Dermis microvascular lymphatic vessel endothelial cell (primary cell): ENCODE measurements at places on chromosomes 5 and 9.

DNA sequence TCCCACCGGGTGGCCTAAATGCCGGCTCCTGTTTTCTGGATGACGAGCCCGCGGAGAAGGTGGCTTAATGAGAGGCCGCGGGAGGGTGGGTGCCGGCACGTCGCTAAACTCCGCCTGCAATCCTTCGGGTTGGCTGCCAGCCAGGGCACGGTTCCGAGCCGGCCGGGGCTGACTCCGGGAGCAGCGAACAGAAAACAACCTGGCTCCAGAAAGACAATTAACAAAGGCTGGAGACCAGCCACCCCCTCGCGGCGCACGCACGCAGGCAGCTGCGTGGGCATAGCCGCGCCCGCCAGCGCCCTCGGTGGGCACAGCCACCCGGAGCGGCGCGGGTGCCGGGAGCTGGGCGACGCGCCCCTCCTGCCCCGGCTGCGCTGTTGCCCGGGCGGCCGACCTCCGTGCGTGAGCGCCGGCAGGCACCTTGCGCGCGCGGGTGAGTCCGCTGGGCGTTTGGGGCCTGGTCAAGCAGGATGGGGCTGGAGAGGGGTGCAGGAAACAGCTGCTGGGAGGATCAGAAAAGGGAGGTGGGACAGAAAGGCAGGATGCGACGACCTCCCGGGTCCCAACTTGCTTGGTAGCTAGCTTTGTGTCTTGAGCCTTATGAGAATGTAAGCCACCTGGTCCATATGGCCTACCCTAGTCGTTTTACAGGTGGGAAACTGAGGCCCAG lies at the start of gene ARHGEF37:
ARHGEF37 (plus strand) TSS at position 307 of the 670 bp plus-strand sequence. CDS start 16,272 bp downstream, outside the sequence.
- DNase-seq: peak; percentile 91

DNA sequence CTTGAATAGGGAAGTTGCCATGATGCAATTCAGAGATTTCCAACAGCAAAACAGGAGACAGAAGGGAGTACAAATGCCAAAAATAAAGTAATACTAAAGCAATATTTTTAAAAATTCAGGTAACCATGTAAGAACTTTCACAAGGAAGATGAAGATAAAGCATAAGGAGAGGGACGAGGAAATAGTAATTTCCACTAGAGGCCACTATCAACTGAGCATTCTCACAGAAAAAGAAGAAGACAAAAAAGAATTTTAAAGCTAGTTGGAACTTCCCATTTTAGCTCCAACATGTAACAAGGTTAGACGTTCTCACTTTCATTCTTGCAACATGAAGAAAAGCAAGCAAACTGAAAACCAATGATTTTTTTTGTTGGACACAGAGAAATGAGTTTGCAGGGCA lies 779.9 kb upstream of the CDH6 start:
- no peak for DNase-seq

DNA sequence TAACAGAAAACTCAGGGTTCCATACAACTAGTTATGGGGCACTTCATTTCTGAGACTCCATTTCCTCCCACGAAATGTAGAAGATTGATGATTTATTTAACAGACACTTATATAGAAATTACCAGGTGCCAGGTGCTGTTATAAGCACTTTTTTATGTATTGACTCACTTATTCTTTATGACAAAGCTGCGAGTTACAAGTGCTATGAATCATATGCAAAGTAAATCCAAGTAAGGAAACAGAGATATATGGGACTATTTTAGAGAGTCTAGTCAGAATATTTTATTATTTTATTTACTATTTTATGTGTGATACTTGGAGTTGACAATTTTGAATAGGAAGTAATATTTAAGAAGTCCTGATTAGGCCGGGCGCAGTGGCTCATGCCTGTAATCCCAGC lies 822.8 kb upstream of the C9orf72 start:
- no peak for DNase-seq

GRCh38 chr5:150763023-150763769 lies 4.4 kb upstream of the DCTN4 start:
- peak; percentile 91 for DNase-seq

DNA sequence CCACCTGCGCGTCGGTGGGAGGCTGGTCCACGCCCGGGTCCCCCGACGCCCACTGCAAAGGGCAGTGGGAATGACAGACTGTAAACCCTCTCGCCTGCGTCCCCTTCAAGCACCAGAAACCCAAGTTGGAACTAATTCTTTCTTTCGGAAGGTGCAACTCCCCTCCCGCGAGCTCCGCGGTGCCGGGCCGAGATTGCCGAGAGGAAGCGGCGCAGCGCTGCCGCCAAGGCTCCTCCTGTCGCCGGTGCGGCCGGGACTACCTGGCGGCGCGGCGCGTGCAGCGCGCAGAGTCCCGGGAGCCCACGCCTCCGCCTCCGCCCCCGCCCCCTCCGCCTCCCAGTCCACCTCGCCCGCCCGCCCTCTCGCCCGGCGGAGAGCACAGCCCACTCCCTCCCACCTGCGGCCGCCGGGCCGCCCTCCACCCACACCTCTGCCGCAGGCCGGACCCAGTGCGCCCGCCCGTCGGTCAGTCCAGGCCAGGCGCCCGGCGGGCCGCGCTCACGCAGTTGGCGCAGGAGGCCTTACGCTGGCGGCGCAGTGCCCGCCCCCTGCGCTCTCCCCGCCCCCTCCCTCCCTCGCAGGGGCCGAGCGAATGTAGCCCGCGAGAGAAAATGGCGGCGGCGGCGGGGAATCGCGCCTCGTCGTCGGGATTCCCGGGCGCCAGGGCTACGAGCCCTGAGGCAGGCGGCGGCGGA lies at the start of gene MAP3K1:
MAP3K1 (plus strand) TSS at position 587 of the 695 bp plus-strand sequence; CDS start at position 612, 25 bp downstream.
- peak; percentile 54 for DNase-seq

DNA sequence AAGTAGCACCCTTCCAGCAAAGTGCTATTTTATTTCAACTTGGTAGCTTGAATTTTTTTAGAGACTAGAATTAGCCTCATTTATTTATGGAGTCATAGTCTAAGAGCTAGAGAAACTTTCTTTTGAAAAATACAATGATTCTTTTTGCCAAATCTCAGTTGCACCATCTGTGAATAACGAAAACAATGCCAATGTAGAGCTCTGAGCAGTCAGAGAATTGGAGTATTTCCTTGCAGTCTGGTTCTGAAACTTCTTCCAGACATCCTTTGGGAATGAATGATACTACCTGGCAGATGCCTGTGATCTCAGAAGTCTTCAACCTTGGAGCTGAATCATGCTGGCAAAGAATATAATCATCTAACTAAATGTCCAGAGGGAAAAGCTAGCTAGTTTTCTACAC lies 511.5 kb upstream of the CYLC2 start:
- no peak for DNase-seq

DNA sequence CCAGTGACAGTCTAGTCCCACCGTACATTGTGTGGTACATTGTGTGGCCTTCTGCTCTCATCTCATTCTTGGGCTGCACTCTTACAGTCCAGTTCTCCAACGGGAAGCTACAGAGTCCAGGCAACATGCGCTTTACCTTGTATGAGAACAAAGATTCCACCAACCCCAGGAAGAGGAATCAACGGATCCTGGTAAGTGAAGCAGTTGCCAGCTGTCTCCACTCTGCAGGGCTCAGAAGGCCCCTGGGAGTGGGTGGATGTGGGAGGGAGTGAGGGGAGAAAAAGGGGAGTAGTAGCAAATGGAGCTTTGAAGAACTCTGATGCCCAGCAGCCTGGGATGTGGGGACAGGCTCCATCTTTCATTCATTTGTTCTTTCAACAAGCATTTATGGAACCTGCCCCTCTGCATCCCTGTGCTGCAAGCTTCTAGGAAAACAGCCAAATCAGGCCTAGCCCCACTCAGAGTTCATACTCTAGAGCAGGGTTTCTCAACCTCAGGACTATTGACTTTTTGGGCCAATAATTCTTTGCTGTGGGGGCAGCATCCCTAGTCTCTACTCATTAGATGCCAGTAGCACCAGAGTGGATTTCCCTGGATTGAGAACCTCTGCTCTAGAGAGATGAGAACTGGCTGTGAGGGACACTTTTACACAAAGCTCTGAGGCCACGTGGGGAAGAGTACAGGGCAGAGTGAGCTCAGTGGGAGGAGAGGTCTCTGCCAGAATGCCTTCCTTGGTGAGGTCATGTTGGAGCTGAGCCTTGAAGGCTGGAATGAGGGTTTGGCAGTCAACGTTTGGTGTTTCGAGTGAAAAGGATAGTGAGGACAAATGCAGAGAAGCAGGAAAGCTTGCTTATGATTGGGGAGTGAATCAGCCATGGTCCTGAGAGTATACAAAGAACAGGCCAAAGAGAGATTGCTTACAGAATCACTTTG lies 1.1 kb downstream of the POLR1E start:
- DNase-seq: no peak

DNA sequence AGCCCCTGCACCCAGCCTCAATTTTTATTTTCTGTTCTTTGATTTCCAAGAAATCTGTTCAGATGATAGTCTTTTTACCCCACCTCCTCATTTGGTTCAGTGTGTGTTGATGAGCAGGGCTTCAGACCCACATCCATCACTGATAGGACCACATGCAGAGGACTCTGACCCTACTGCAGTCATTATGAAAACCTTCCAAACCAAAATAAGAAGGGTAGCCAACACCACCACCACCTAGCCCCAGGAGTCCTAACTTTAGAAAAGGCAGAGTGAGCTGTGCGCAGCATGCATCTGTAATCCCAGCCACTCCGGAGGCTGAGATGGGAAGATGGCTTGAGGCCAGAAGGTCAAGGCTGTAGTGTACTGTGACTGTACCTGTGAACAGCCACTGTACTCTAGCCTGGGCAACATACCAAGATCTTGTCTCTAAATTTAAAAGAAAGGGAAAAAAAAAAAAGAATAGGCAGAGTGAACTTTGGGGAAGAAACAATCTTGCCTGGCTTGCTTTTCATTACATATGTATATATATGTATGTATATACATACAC lies 13.0 kb downstream of the CDKN2AIPNL start:
- no peak for DNase-seq

DNA sequence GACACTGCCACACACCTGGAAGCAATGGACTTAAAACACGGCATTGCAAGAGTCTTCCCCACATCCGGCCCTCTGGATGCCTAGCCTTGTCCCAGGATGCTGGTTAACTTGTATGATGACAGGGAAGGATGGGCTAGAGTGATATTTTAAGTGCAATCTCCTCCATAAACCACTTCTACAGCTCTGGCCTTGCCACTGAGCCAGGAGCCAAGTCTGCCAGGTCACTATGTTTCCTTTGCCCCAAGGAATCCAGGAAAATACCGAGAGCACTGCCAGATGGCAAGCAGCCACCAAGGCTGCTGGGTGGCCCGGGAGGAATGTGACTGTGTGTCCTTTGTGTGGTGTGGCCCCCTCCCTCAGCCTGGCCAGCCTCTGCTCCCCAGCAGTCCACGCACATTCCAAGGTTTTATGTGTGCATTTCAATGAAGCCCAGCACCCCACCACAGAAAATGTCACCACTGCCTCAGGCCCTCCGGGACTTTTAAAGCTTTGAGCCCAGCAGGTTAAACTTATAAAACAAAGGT lies 106.0 kb downstream of the FRMD3 start:
- no peak for DNase-seq

- no peak for DNase-seq
Measured at GRCh38 chr9:125626187-125626586, 80.8 kb downstream of the MAPKAP1 start.

DNA sequence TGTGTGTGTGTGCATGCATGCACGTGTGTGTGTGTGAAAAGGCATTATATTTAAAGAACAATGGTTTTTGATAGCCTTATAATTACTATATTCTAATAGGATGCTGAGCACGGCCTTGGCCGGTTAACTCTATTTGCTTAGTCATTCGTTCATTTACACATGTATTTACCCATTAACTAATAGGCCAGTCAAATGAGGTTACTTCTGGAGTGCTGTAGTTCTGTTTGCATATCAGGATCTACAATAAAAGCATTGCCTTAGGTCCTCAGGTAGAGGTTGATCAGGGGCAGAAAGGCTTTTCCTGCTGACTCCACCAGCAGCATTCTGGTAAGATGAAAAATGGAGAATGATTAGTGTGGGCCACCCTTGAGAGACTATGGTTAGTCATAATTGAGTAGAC lies 219.0 kb downstream of the COMMD10 start:
- no peak for DNase-seq

- DNase-seq: no peak
Measured at GRCh38 chr9:89562186-89562814, 42.5 kb upstream of the GADD45G start.

GRCh38 chr5:121899346-121899745 lies 47.7 kb downstream of the FTMT start:
- no peak for DNase-seq

DNA sequence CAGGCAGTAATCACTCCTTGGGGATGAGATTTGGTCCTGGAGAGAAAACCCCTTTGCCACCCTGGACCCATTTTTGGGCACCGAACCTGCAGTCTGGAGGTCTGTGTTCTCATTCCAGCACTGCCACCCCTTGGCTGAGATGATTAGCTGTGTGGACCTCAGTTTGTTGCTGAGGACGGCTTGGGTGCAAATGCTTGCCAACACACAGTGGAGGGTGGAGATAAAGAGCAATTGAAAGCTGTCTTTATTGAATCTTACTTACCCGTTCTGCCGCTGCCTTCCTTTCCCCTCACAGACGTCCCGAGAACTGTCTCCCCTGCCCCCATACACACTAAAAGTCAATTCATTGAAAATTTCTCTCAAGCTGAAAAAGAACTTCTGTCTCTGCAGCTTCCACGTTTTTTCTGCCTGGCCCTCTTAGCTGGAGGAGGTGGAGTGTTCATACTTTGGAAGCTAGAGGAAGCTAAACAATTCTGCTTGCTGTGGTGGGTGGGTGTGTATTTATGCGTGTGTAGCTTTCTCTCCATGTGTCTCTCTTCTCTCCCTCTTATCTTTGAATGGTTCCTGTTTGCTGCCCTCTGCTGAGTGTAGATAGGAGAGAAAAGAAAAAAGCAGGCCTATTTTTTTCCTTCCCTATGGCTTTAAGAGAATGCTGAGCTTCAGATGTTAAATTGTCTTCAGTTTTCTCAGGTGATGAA lies 6.6 kb downstream of the GALNT10 start:
- DNase-seq: peak; percentile 74

GRCh38 chr9:28801144-28801799 lies 1228.0 kb upstream of the C9orf72 start:
- no peak for DNase-seq

GRCh38 chr5:67058998-67059743 lies 137.4 kb downstream of the CD180 start:
- DNase-seq: peak; percentile 13

GRCh38 chr5:174518512-174518911 lies 205.9 kb upstream of the MSX2 start:
- DNase-seq: no peak

DNA sequence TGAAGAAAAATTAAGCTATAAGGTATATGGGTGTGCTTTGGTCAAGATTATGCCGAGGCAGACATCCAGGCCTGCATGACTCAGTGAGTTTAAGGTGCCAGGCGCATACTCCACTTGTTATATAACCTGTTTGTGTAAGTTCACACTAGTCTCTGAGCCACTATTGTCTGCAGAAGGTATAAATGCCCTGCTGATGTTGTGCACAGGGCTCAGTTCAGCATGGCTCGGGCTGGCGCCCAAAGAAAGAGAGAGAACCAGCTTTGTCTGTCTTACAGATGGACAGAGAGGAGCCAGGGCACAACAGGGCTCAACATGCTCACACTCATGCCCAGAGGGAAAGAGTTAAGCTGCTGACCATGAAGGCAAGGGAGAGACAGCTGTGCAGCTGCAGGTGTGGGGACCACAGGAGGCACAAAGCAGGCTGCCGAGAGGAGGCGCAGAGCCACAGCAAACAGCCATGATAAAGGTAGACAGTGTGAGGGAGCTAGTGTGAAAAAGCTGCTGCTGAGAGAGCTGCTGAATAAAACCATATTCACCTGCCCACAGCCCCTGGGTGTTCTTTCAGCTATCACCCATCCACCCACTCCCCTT lies 1587.6 kb upstream of the C9orf72 start:
- no peak for DNase-seq

GRCh38 chr5:142360607-142361120 lies 35.8 kb upstream of the SPRY4 start:
- peak; percentile 60 for DNase-seq
